Natural killer cell treated with Interleukin-12 subunit alpha and Interleukin-12 subunit beta and Interleukin-15 and Interleukin-18, amount 100 ng/mL, for 72 hours (primary cell): ENCODE measurements at places on chromosomes 2 and 18. TPM values are rescaled to one million over a fixed set of nuclear protein-coding genes. Genes with fewer than 3 reads are reported as not detected.

DNA sequence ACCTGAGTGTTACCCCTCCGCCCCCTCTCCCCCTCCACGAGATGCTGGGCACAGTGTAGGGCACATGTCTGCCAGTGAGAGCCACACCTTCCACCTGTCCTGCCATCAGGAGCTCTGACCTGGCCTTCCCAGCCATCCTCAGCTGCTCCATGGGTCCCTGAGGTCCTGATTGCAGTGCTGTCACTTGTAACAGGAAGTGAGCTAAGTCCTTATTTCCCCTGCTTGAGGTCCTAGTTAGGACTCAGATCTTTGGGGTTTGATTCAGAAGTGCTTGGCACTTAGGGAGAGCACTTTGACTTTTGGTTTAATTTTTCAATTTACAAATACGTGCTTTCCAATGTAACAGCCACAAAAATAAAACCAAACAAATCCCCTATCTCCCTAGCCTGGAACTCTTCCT, 125.5 kb downstream of the WDSUB1 start:
- H3K36me3 ChIP-seq = no peaks in the 10 kb centered on the region
- no peaks in the 10 kb centered on the region for H3K27me3 ChIP-seq
- peaks cover 15% of the 10 kb centered on the region for H3K4me1 ChIP-seq
- H3K27ac ChIP-seq = no peak overlapping the region

- no peak for DNase-seq
- no peaks in the 10 kb centered on the region for H3K4me1 ChIP-seq
- no peaks in the 10 kb centered on the region for H3K36me3 ChIP-seq
- H3K4me3 ChIP-seq = no peak overlapping the region
These were observed 51.6 kb upstream of the CPO start for GRCh38 chr2:206887745-206888144.

- no peak overlapping the region for H3K4me3 ChIP-seq
- DNase-seq = no peak
- H3K4me1 ChIP-seq = peaks cover 5% of the 10 kb centered on the region
- no peaks in the 10 kb centered on the region for H3K36me3 ChIP-seq
These were observed 547.2 kb upstream of the SETBP1 start for GRCh38 chr18:44133483-44133882.

DNA sequence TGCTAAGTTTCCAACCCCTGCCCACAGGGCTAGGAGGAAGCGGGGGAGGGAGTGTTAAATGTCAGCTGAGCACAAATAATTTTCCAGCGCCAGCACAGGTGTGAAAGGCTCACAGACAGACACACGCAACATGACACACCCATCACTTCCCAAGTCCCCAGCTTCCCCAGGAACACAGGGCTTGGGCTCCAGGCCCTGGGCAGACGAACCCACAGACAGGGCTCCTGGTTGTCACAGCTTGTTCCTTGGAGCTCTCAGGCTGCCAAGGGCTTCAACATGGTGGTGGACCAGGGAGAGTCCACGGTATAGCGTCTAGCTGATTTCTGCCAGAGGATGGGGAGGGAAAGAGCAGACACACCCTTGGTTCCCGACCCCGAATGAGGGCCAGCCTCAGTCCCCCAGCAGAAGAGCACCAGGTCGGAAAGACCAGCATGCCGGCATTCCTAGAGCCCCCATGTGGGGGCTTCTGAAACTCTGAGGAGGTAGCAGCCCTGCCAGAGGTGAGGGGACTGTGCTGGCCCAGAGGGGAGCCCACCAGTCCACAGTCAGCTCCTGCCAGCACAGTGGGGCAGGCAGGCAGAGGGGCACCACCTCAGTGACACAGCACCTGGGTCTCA, 1.9 kb downstream of the DUSP2 start:
- H3K4me3 ChIP-seq = peak overlapping the region; percentile 97
- H3K27ac ChIP-seq = peak overlapping the region; percentile 80
- H3K4me1 ChIP-seq = peaks cover 37% of the 10 kb centered on the region
- DNase-seq = peak; percentile 59

- DNase-seq = no peak
- no peak overlapping the region for H3K27ac ChIP-seq
- H3K4me3 ChIP-seq = no peak overlapping the region
- H3K27me3 ChIP-seq = no peaks in the 10 kb centered on the region
- no peaks in the 10 kb centered on the region for H3K36me3 ChIP-seq
These were observed 30.6 kb downstream of the ARMC9 start for GRCh38 chr2:231228974-231229529.

GRCh38 chr2:75788154-75788553, 77.4 kb upstream of the GCFC2 start:
- no peak overlapping the region for H3K4me3 ChIP-seq
- DNase-seq = no peak
- no peaks in the 10 kb centered on the region for H3K36me3 ChIP-seq
- H3K27ac ChIP-seq = no peak overlapping the region
- H3K27me3 ChIP-seq = peaks cover 19% of the 10 kb centered on the region

Gene MARCO
- not detected for total RNA-seq

Gene C2orf74
- 8.3 TPM for total RNA-seq

GRCh38 chr2:225400546-225401400, 1.3 kb downstream of the NYAP2 start:
- peaks cover 28% of the 10 kb centered on the region for H3K27me3 ChIP-seq
- H3K4me3 ChIP-seq = no peak overlapping the region
- no peaks in the 10 kb centered on the region for H3K4me1 ChIP-seq
- H3K27ac ChIP-seq = no peak overlapping the region

GRCh38 chr2:175847128-175847527, 154.9 kb downstream of the LNPK start:
- H3K4me1 ChIP-seq = no peaks in the 10 kb centered on the region
- H3K36me3 ChIP-seq = no peaks in the 10 kb centered on the region
- no peak overlapping the region for H3K27ac ChIP-seq

- H3K27me3 ChIP-seq = no peaks in the 10 kb centered on the region
- H3K4me1 ChIP-seq = peaks cover 1% of the 10 kb centered on the region
- no peak overlapping the region for H3K27ac ChIP-seq
- no peak for DNase-seq
These were observed 11.2 kb downstream of the SAP130 start for GRCh38 chr2:128016620-128017019.

DNA sequence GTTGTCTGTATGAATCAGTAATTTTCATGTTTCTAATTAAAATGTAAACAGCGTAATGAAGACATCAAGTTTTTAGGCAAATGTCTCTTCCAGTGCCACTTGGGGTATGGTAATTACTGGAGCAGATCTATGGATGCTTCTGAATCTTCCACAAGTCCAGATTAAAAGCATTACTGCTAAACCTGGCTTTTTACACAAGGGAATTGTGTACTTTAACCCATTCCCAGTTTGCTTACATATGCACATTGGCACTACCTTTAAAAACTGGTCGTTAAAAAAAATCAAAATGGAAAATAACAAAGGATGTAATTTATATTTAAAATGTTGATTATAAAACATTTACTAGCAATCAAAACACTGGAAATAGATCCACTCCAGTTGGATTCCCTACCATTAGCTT, 19.7 kb downstream of the FIGN start:
- no peaks in the 10 kb centered on the region for H3K27me3 ChIP-seq
- no peak overlapping the region for H3K27ac ChIP-seq
- H3K36me3 ChIP-seq = no peaks in the 10 kb centered on the region
- no peaks in the 10 kb centered on the region for H3K4me1 ChIP-seq

- no peaks in the 10 kb centered on the region for H3K36me3 ChIP-seq
- DNase-seq = no peak
- peaks cover 38% of the 10 kb centered on the region for H3K27me3 ChIP-seq
These were observed 201.2 kb downstream of the CDCA7 start for GRCh38 chr2:173555833-173556232.

DNA sequence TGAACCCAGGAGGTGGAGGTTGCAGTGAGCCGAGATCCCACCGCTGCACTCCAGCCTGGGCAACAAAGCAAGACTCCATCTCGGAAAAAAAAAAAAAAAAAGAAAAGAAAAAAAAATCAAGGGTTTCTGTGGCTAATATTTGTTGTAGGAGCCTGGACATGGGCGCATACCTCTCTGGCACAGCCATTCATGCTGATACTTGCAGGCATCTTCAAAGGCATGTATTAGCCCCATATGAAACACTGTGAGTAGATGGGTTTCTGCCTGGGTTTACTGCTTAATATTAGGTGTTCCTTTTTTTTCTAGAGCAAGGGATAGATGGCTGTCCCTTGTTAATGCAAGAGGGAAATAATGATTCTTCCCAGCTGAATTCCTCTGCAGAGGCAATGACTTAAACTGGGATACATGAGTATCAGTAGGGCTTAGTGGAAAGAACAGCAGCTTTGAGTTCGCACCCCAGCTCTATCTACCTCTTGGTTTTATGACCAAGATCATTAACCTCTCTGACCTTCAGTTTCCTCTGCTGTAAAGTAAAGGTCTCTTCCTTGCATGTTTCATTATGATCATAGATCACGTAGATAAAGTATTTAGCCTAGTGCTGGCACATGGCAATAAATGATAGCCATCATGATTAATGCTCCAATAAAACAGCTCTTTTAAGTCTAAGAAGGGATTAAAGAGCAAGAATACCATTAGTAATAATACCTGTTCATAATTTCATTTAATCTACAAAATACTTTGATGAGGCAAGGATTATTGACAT, 4.5 kb upstream of the ATL2 start:
- H3K4me3 ChIP-seq = no peak overlapping the region
- H3K27ac ChIP-seq = no peak overlapping the region
- no peaks in the 10 kb centered on the region for H3K36me3 ChIP-seq
- H3K4me1 ChIP-seq = peaks cover 11% of the 10 kb centered on the region
- no peaks in the 10 kb centered on the region for H3K27me3 ChIP-seq
- no peak for DNase-seq

DNA sequence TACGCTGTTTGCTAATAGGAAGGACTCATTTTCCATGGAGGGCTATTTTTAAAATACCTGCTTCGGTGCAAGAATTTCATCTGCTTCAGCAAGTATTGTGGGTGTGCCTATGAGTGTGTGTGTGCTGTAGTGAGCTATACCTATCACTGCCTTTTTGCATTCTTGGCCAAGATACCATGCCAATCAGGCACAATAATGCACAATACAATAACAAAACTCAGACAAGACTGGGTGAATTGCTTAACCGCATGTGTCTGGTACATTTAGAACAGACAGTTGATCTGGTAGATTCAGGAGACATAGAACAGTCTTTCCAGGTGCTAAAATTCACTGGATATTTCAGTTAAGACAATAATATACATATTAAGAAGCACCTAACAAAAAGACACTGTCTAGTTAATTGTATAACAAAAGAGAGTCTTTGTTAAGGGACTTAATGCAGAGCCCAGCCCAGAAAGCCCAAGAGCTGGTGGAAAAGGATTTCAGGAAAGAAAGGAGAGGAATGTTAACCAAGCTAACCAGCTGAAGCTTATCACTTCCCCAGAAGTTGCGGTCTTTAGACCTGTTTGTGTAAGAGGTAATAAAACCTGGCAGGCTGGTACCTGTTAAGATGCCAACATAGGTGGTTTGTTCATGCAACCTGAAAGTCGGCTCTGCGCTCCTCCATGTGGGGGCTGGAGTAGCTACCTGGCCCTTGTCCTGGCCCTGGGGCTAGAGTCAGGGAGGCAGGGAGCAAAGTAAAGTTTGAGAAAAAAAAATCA, 153.3 kb upstream of the RBMS1 start:
- no peaks in the 10 kb centered on the region for H3K36me3 ChIP-seq
- H3K4me1 ChIP-seq = no peaks in the 10 kb centered on the region
- DNase-seq = no peak

Gene GPBAR1
- total RNA-seq = 2.6 TPM

Gene AGXT
- not detected for total RNA-seq

Gene SPAST
- total RNA-seq = 18.2 TPM

- H3K27ac ChIP-seq = no peak overlapping the region
- no peaks in the 10 kb centered on the region for H3K4me1 ChIP-seq
- H3K36me3 ChIP-seq = no peaks in the 10 kb centered on the region
- no peak overlapping the region for H3K4me3 ChIP-seq
- H3K27me3 ChIP-seq = peaks cover 31% of the 10 kb centered on the region
These were observed 7.8 kb upstream of the C2orf72 start for GRCh38 chr2:231029563-231029962.

- DNase-seq = no peak
- H3K4me3 ChIP-seq = no peak overlapping the region
These were observed 6.5 kb upstream of the AFF3 start for GRCh38 chr2:100148883-100149282.

- H3K27me3 ChIP-seq = no peaks in the 10 kb centered on the region
- no peak overlapping the region for H3K27ac ChIP-seq
- no peaks in the 10 kb centered on the region for H3K36me3 ChIP-seq
- DNase-seq = no peak
- no peak overlapping the region for H3K4me3 ChIP-seq
- H3K4me1 ChIP-seq = peaks cover 6% of the 10 kb centered on the region
These were observed 6.1 kb downstream of the FAM124B start for GRCh38 chr2:224395620-224396390.

Gene ALPG
- not detected for total RNA-seq

Gene RNF152
- total RNA-seq = 0.73 TPM

DNA sequence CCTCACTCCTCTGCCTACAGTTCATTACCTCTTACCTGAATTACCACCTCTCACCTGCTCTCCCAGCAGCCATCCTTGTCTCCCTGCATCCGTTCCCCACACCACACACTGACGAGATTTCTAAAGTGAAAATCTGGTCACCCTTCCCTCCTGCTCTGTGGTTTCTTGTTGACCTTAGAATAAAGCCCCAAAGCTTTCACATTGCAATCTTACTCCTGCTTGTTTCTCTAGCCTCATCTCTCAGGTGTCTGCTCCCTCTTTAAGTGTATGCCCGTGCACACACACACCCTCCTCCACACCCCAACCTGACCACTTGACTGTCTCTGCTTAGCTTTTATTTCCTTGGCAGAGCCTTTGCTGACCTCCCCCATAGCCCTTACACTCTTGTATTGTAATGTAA, 122.0 kb upstream of the SKOR2 start:
- H3K4me3 ChIP-seq = no peak overlapping the region
- H3K27ac ChIP-seq = no peak overlapping the region
- H3K27me3 ChIP-seq = peaks cover 3% of the 10 kb centered on the region
- H3K36me3 ChIP-seq = no peaks in the 10 kb centered on the region
- no peaks in the 10 kb centered on the region for H3K4me1 ChIP-seq
- DNase-seq = no peak

DNA sequence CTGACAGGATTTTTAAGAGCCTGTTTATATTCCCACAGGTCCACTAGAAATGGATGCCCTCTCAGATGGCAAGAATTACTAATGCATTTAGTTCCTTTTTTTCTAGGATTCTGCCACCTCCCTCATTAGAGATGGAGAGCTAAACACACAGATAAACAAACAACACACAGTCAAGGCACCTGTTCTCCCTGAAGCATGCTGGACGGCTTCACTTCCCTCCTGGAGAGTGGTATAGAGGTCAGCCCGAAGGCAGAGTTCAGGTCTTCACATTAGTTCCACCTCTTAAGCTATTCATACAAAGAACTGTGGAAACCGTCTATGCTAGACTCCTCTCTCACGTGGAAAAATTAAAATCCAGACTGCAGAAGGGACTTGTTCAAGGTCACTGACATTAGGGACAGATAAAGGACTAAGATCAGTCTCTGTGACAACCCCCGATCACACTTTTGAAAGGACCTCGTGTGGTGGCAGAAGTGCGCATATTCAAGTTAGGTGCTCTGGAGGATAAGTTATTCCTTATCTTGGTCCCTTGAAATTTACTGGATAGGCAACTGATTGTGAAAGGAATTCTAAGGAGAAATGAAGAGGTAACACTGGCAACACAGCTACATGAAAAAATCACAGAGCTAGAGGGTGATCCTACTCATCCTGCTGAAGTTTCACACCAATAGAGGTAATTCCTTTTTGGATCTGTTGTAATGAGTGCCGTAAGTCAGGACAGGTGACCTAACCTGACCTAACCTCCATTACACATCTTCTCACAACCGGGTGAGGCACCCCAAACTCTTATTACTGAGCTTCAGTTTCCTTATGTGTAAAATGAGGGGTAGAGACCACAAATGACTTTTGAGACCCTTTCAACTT, 75.1 kb downstream of the SPRED2 start:
- no peak for DNase-seq
- H3K4me3 ChIP-seq = peak overlapping the region; percentile 16
- H3K4me1 ChIP-seq = peaks cover 13% of the 10 kb centered on the region
- H3K27ac ChIP-seq = peak overlapping the region; percentile 50

GRCh38 chr18:47932603-47933002, 2.1 kb upstream of the SMAD2 start:
- H3K36me3 ChIP-seq = no peaks in the 10 kb centered on the region
- no peak overlapping the region for H3K4me3 ChIP-seq
- H3K27me3 ChIP-seq = no peaks in the 10 kb centered on the region
- DNase-seq = no peak
